MV-4-11 (cell line): ENCODE measurements at places on chromosomes 16 and 17.

DNA sequence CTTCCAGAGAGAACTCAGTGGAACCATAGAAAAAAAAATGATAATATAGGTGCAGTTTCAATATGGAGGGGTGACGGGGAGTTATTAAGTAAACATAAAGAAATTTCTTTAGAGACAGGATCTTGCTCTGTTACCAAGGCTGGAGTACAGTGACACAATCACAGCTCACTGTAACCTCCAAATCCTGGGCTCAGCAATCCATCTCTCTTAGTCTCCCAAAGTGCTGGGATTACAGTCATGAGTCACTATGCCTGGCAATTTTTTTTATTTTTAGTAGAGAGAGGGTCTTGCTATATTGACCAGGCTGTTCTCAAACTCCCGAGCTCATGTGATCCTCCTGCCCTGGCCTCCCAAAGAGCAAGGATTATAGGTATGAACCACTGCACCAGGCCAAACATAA lies 48.8 kb downstream of the NLRC5 start:
- no peak for DNase-seq

GRCh38 chr16:61926766-61927165 lies 109.5 kb downstream of the CDH8 start:
- no peak for DNase-seq

GRCh38 chr17:30207655-30208054 lies 27.8 kb downstream of the SLC6A4 start:
- DNase-seq: no peak

DNA sequence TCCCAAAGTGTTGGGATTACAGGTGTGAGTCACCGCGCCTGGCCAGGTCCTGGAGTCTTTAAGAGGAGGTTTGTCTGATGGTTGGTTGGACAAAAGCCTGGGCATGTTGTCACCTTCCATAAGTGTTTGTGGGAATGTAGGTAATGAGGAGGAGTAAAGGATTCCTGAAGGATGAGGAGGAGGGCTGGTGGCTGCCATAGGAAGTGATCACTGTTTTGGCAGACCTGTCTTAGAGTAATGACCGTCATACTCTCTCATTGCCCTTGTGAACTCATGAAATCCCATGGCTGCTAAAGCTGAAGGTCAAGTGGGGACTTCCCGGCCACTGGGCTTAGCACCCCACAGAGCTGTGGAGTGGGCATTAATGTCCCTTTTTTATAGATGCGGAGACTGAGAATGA lies 40.5 kb downstream of the TENT4B start:
- no peak for DNase-seq

DNA sequence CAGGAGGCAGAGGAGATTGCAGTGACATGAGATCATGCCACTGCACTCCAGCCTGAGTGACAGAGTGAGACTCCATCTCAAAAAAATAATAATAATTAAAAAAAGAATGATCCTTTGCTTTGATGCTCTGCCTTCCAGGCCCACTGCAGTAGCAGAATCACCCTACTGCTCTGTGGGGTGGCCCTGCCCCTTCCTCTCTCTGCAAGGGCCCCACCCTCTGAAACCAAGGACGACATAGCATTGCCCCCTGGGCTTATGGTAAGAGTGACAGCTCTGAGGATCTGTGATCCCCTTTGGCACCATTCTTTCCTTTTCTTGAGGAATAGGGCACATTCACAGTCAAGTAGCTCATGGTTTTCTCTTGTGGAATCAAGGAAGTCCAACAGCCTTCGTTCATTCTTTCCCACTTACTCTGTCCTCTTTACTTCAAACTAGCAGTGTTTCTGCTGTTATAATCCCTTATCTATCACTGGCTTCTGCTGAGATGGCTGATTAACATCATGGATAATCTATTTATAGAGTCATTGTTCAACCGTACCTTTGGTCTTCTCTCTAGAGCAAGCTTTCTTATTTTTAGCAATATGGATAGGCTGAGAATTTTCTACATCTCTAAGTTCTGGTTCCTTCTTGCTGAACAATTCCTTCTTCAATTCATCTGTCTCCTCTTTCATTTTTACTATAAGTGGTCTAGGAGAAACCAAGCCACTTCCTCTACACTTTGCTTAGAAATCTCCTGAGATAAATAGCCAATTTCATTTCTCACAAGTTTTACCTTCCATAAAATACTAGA lies 14.1 kb downstream of the RAD51C start:
- peak; percentile 29 for DNase-seq

DNA sequence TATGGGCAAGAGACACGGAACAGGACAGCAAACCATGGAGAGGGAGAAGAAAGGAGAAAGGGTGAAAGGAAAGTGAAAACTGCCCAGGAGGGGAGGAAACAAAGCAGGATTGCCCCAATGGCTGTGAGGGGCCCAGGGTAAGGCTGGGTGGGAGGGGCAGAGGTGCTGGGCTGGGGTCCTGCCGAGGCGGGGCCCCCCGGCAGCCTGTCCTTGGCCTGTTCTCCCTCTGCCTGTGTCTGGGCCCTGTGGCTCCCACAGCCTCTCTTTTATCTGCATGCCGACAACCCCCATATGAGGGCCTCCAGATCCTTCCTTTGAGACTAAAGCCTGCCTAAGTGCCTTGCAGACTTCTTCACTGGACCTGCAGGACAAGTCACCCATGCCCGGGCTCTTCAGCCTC lies 15.5 kb downstream of the ZNHIT3 start:
- no peak for DNase-seq

- DNase-seq: no peak
These were observed 111.5 kb upstream of the MPHOSPH6 start for GRCh38 chr16:82281544-82281943.

GRCh38 chr17:64506201-64506575 lies at the start of gene DDX5:
DDX5 (minus strand) TSS chr17:64506289; CDS start chr17:64506119, 170 bp downstream.
- DNase-seq: peak; percentile 97

DNA sequence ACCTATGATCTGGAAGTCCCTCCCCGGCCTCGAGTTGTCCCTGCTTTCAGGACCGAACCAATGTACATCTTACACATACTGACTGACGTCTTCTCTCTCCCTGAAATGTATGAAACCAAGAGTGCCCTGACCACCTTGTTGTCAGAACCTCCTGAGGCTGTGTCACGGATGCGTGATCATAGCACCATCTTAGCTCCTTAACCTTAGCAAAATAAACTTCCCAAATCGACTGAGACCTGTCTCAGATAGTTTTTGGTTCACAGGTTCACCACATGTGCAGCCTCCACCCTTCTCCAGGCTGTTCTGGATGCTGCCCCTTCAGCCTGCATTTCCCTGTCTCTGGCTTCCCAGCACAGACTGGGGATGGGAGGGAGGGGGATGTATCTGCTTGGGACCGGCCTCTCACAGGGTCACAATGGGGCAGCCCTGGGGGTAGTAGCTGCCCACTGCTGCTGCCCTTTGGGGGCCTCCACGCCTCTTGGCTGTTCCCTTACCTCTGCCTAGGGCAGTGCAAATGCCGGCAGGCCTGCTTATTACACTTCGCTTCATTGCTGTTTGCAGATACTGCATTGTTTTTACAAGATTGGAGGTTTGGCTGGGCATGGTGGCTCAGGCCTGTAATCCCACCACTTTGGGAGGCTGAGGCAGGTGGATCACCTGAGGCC lies 69.8 kb downstream of the NT5M start:
- DNase-seq: no peak
